ENCODE measurements at places on chromosomes 6 and 20.

DNA sequence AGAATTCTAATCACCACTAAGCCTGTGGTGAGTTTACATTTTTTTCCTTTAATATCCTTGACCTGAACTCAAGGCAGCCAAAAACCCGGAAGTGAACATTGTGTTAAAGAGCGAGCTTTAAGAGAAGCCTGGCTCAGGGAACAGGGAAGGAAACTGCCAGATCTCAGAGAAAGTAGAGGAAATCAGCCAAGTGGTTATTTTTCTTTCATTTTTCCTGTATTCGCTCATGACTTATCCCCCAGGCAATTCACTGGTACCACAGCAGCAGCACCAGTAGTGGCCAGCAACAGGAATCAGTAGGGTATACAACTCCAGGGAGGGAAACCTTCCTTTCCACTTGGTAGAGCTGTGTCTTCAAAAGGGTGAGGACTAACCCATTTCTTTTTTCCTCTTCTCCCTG is 89.6 kb upstream of the HMGCLL1 start:
- DNase-seq, result no peak

DNA sequence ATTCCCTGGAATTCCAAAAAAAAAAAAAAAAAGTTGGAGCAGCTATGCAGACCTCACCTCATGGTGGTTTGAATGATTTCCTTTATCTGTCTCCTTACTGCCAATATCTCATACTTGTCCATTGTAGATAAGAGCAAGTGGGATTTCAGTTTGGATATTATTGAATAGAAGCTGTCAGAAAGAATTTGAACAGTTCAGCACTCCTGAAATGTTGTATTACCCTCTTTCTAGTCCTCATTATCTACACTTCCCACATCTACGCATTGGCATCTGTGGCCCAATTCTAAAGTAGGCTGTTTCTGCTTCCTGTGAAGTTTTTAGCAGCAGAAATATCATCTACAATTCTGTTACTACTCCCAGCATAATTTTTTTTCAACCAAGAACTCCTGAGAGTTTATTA is 68.2 kb upstream of the KHDRBS2 start:
- DNase-seq, result no peak

GRCh38 chr6:17930321-17930993 is 57.0 kb downstream of the KIF13A start:
- no peak for DNase-seq

DNA sequence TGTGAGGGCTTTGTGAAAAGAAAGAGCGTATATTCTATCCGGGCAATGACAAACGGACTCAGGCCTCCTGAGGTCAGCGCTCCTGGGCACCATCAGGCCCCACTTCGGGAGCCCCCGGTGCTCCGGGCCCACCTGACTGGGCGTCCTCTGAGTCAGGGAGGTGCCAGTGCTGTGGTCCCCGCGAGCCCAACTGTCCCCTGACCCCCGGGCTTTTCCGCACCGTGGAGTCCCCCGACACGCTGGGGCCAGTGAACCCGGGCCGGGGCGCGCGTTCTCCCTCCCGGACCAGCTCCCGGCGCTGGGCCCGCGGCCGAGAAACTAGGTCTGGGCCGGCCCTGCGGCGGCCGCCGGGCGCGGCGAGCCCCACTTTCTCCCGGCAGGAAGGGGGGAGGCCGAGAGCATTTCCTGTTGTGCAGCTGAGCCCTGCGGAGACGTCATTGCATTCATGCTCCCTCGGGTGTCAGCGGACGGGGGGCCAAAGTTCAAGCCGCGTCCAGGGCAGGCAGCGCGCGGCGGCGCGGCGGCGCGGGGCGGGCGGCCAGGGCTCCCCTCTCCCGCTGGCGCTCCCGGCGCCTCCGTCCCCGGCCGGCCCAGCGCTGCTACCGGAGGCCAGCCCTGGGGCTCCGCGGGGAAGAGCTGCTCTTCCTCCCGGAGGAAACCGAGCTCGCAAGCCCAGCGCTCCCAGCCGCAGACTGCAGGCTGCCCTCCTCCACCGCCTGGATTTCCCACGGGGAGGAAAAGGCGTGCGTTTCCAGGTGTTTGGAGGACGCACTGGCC is 18.3 kb downstream of the HIVEP2 start:
- DNase-seq, result no peak

DNA sequence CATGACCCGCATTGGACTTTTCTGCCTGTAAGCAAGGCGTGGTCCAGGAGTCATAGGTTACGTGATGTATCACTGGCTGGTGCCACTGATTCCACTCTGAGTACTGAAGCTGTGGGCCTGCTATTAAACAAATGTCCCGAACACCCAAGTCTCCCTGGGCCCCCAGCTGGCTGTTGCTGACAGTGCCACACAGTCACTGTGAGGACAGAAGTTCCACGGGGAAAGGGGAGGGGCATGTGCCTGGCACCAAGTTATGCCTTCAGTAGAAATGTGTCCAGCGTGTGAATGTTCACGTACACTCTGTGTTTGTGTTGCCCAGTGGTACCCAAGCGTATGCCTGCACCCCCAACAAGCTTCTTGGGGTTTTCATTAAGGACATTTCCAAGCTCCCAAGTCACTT is 171.4 kb upstream of the QKI start:
- no peak for DNase-seq

DNA sequence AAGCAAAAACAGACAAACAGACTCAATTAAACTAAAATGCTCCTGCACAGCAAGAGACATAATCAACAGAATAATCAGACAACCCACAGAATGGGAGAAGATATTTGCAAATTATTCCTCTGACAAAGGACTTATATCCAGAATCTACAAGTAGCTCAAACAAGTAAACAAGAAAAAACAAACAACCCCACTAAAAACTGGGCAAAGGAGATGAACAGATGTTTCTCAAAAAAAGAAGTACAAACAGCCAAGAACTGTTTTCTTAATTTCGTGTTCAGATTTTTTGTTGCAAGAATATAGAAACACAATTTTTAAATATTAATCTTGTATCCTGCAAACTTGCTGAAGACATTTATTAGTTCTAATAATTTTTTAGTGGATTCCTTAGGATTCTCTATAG is 274.1 kb downstream of the BCKDHB start:
- no peak for DNase-seq

- DNase-seq, result no peak
These were observed 112.9 kb upstream of the JAG1 start for GRCh38 chr20:10786678-10787077.

DNA sequence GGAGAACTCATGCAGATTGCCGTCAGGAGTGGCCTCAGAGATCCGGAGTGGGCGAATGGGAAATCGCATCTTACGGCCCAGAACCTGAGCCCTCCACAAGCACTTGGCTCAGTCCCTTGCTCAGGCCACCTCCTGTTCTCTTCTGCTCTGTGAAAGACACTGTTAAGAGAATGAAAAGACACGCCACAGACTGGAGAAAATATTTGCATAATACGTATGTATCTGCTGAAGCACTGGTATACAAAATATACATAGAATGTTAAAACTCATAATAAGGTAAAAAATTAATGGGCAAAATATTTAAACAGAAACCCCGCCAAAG is 838 bp upstream of the POM121L2 start:
- DNase-seq, result no peak

DNA sequence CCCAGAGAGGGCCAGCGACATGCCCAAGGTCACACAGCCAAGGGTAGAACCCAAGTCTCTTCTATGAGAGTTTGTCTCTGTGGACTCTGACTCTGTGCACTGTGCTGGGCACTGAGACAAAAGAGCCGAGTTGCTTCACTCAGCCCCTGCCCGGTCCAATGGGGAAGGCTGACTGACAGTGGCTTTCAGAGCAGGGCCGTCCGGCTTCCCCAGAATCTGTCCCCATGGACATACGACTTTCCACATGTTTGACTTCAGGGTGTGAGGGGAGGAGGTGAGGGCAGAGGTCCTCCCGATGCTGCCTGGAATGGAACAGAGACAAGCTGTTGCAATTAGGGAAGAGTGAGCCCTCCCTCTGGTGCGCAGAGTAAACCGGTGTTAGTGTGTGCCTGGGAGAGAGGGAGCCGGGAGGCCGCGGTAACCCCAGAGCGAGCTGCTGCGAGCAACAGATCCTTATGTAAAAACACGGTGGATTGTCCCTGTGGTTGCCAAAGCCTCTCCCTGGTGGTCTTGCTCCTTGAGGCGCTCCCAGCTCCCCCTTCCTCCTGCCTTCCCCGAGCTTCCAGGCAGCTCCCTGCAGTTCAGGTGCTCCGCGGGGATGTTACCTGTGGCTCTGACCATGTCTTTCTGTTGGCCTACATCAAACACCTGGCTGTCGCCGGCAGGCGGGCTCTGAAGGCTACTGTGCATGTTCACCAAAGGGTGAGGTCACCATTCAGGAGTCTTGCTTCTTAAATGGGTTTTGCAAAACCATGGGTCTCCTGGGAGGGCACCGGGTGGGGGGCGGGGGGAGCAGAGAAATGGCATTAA is 672 bp downstream of the SIRPA start:
- peak; percentile 12 for DNase-seq

DNA sequence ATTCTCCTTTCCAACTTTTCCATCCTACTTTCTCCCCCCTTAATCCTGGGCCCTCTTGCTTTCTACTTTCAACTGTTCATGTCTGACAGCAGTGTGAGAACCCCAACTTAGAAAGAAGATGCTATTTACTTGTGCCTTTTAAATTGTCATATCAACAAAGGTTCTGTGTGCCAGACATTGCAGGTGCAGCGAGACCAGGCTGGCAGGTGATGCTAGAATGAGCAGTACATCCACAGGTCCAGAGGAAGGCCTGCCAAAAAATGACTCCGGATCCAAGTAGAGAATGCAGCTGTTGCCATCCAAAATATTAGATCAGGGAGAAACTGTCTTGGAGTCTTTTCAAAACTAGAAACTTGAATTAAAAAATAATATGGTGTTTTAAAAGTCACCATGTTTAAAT is 510.5 kb downstream of the LMBRD1 start:
- DNase-seq, result no peak

GRCh38 chr6:90184334-90185298 is 112.0 kb downstream of the BACH2 start:
- DNase-seq, result no peak

DNA sequence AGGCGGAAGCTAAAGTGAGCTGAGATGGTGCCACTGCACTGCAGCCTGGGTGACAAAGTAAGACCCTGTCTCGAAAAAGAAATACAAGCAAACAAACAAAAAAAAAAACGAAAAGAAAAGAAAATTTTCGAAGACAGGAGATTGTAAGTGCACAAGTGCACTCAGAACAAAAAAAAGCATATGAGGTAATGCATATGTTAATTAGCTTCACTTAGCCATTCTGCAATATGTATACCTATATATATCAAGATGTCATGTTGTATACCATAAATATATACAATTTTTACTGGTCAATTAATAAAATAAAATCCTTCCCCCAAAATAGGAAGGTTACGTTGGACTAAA is 127.5 kb downstream of the RIN2 start:
- DNase-seq, result no peak

DNA sequence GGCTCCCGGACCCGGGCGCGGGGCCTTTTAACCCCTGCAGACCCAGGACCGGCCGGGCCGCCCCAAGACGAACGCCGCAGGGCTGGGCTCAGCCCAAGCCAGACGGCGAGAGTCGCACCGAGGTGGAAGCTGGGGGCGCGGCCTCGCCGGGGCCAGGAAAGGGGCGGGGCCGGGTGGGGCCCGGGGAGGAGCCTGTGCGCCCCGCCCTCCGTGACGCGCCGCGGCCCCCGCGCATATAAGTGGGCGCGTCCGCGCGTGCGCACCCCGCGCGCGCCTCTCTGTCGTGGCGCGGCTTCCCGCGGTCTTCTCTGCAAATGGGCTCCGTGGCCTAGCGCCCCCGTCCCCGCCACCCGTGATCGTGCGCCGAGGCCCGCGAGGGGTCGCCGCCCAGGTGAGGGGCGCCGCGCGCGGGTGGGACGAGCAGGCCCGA is at the start of gene PPDPF:
PPDPF (plus strand) TSS at position 262 of the 430 bp plus-strand sequence. CDS start 544 bp downstream, outside the sequence.
- DNase-seq, result no peak

GRCh38 chr6:163432300-163432699 is 17.8 kb downstream of the QKI start:
- no peak for DNase-seq

GRCh38 chr20:33252460-33252859 is 16.7 kb downstream of the BPIFA1 start:
- no peak for DNase-seq

GRCh38 chr20:6806275-6806674 is 38.8 kb downstream of the BMP2 start:
- no peak for DNase-seq

GRCh38 chr6:45699663-45700062 is 316.0 kb downstream of the CLIC5 start:
- no peak for DNase-seq

DNA sequence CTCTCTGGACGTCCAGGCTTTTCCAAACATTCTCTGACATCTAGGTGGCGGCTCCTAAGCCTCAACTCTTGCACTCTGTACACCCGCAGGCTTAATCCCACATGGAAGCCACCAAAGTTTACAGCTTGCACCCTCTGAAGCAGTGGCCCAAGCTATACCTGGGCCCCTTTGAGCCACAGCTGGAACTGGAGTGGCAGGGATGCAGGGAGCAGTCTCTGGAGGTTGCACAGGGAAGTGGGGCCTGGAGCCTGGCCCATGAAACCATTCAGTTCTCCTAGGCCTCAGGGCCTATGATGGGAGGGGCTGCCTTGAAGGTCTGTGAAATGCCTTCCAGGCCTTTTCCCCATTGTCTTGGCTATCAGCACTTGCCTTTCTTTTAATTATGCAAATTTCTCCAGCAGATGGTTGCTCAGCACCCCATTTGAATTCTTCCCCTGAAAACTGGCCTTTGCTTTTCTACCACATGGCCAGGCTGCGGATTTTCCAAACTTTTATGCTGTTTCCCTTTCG is 64.9 kb downstream of the IRF4 start:
- DNase-seq, result no peak

DNA sequence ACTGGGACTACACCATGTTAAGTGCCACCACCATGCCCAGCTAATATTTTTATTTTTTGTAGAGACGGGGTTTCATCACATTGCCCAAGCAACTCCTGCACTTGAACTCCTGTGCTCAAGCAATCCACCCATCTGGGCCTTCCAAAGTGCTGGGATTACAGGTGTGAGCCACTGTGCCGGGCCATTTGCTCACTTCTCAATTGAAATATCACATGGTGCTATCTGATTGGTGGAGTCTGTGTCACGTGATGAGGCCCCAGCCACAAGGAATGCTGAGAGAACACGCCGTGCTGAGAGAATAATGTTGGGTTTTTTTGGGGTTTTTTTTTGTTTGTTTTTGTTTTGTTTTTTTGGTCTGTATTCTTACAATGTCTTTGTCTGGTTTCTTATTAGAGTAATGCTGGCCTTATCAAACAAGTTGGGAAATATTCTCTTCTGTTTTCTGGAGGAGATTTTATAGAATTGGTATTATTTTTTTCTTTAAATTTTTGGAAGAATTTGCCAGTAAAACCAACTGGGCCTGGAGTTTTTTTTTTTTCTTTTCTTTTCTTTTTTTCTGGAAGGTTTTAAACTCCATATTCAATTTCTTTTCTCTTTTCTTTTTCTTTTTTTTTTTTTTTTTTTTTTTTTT is 183.2 kb upstream of the KCNG1 start:
- DNase-seq, result no peak

All from NCI-H1417 treated with DMSO at 0.1 percent for 48 hours (cell line).